ENCODE measurements at places on chromosomes 13 and 19.
A peak's percentile ranks its signal among the peaks of the same experiment; 100 is the strongest.

DNA sequence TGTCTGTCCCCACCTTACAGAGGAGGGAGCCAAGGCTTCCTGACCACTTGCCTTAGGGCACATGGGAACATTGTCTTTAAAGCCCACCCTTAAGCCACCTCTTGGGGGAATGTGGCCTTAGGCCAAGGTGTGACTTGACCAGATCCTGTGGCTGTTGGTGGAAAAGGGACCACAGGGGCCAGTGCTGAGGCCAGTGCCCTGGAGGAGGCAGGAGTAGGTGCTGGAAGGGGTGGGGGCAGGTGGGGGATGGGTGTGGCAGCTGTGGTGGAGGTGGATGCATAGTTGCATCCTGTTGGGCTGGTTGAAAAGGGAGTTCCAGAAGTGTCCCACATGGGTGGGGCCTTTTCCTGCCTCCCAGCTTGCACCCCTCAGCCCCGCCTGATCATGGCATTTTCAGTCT, 44.8 kb downstream of the DNM2 start:
- no peak for DNase-seq

GRCh38 chr19:11421371-11422098, 2.4 kb upstream of the RGL3 start:
- DNase-seq, result no peak

DNA sequence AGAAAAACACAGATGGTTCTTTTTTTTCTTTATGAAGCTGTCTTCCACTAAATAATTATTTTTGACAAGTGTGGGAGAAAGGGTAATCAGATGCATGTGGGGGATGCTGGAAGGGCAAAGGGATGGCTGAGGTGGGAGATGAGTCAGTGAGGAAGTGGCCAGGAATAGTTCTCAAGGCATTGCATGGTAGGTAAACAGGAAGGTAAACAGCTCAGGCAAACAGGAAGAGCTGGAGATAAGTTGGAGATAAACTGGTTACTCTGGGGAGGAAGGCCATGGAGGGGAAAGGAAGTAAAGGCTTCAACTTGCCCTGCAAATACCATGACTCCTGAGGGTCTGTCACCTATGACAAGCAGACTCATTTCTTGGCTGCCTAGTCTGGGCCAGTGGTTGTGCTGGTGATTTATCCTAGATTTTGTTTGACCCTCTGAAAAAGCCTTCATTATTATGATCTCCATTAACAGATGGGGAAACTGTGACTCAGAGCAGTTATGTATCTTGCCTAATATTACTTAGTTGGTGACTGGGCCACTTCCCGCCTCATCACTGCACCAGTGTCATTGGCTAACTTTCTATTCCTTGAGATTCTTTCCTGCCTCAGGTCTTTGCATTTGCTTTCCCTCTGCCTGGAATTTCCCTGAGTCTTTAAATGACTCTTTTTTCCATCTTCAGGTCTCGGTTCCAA, 17.1 kb downstream of the ACTL9 start:
- no peak for DNase-seq

GRCh38 chr13:51923983-51924539, 62.3 kb downstream of the CCDC70 start:
- DNase-seq, result no peak

GRCh38 chr19:38849860-38850435, at the start of gene HNRNPL:
Gene HNRNPL (minus strand): TSS chr19:38849986. CDS start chr19:38849966, 20 bp downstream.
- DNase-seq, result peak; percentile 99

- no peak for DNase-seq
These were observed 201.4 kb downstream of the OXGR1 start for GRCh38 chr13:96792736-96793403.

GRCh38 chr13:40172149-40172591, 494.3 kb downstream of the FOXO1 start:
- no peak for DNase-seq

Measured in NCI-H2107 (cell line).